ENCODE measurements at places on chromosomes 16 and 17.

- DNase-seq = no peak
Observed at GRCh38 chr16:49928176-49929041, 72.5 kb upstream of the ZNF423 start.

DNA sequence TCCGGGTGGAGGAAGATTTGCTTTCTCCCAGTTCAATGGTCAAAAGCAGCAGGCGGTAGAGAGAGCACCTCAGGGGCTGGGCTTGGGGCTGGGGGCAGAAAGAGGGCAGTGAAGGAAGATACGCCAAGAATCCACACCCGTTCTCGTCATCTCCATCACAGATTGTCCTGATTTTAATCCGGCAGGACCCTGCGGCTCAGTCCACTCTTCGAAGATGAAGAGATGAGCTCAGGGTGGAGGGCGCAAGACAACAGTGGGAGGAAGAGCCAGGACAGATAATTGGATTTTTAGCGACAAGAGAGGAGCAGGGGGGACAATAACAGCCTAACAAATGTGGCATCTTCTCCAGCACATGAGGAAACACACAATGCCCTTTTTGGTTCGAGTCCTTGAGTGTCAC, 165.9 kb downstream of the SDK2 start:
- DNase-seq = no peak

DNA sequence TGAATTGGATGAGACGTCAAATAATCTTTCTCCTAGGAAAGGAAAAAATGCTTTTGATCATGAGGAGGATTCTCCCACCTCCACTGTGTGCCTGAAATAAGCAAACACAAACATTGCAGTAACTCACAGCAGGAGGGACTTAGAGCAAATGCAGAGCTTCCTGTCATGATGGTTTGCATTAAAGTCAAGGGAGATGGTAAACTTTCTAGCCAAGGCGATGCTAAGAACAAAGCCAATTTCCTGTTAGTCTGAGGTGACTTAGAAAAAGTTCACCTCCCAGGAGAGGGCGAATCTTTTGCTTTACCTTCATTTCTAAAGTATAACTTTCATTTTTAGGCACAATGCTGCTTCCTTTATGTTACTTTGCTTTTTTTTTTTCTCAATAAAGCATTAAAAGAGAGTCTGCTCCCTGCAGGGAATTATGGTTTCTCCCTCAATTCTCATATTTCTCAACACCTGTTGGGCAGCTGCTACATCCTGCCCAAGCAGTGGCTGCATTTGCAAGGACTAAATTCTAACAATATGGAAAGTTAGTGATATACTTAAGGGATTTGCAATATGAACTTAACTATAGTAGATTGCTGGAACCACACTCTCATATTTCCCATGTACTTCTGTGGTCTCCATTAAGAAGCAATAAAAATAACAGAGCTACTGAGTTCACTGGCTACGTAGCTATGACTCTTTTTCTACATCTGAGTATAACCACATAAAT, 175.6 kb downstream of the PCTP start:
- DNase-seq = no peak

DNA sequence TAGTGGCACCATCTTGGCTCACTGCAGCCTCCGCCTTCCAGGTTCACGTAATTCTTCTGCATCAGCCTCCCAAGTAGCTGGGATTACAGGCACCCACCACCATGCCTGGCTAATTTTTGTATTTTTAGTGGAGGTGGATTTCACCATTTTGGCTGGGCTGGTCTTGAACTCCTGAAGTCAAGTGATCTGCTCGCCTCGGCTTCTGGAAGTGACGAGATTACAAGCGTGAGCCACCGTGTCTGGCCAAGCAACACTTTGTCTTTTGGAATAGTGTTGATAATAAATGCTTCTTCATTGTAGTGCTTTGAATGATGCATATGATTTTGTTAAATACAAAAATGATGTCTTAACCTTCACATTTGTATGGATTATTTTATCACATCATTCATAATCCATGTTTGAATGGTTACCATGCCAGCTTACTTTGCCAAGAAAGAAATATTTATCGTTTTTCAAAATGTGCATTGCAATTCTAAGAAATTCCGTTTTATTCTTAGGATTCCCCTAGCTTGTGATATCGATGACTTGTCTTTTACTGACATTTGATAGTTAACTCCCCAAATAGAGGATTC, 29.1 kb downstream of the USP10 start:
- DNase-seq = no peak

- DNase-seq = no peak
Observed at GRCh38 chr17:29936724-29937123, 4.7 kb upstream of the EFCAB5 start.

GRCh38 chr17:64091116-64091515, 38.8 kb downstream of the ERN1 start:
- DNase-seq = no peak

- no peak for DNase-seq
Observed at GRCh38 chr16:84794186-84794585, 25.6 kb upstream of the CRISPLD2 start.

GRCh38 chr17:73600103-73600871, 44.0 kb downstream of the SDK2 start:
- no peak for DNase-seq

DNA sequence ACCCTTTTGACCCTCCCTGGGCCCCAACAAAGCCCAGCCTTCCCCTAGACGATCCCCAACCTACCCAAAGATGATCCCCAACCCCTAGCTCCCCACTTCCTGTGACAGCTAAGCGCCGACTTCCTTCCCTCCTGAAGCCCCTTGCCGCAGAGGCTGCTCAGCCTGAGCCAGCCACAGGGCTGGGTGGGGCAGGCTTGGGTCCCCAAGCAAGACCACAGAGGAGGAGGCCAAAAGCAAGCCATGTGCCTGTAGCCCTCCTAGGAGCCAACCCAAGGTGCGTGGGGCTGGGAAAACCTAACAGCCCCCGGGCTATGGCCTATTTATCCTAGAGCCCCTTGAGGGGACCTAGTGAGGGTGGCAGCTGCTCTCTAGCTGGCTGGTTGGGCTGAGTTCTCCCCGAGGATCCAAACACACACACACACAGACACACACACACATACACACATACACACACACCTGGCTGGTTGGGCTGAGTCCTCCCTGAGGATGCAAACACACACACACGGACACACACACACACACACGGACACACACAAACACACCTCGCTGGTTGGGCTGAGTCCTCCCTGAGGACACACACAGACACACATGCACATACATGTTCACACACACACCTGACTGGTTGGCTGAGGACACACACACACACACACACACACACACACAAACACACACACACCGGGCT, 4.8 kb downstream of the ARRB2 start:
- DNase-seq = no peak

GRCh38 chr17:77606146-77606864, 352.2 kb upstream of the TNRC6C start:
- DNase-seq = no peak

- peak; percentile 57 for DNase-seq
Observed at GRCh38 chr17:43832168-43832975, 574 bp downstream of the MPP3 start.

DNA sequence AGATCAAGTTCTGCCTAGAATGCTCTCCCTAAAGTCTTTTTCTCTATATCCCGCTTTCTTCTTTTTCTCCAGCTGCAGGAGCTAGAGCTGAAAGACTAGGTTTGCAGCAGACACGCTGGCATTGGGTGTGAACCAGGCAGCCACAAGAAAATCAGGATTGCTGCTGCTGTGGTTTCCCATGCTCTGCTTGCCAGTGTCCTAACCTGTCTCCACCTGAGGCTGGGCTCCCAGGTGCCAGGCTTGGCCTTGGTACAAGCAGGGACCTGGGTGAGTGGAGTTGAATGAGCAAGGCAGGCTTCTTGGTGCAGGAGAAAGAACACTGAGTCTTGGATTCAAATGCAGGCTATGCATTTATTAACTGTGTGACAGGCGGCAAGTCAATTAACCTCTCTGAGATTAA, 440.3 kb upstream of the MAF start:
- DNase-seq = no peak

GRCh38 chr16:64269756-64270155, 852.1 kb downstream of the CDH11 start:
- DNase-seq = no peak

GRCh38 chr16:89417352-89417751, 73.0 kb downstream of the ANKRD11 start:
- DNase-seq = no peak

DNA sequence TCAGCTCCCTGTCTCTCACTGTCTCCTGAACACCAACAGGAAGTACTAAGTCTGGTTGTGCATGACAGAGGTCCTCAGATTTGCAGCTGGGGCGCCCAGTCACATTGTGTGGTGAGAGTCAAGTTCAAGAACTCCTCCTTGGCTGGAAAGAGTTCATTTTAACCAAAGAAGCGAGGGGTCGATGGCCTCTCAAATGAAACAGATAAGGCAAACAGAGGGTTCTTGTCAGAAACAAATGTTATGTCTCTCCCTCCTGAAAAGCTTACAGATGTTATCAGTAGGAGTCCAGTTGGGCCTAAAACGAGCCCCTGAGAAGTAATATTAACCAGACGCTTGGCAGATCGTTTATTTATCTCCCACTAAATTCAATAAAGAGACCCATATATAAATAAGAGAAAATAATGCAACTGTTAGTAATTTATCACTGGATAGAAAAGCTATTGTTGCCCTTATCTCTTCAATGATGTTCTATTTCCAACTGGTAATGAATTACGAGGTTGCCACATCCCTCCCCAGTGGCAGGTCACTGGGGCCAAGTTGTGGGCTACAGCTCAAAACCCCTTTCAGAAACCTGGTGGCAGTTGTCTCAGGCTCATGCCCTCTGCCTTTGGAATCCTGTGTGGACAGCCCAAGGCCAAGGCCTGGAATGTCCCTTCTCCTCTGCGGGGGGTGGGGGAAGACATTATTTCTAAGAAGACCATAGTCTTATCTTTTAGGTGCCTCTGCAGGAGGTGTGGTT, 307.5 kb upstream of the DYNLRB2 start:
- peak; percentile 28 for DNase-seq

DNA sequence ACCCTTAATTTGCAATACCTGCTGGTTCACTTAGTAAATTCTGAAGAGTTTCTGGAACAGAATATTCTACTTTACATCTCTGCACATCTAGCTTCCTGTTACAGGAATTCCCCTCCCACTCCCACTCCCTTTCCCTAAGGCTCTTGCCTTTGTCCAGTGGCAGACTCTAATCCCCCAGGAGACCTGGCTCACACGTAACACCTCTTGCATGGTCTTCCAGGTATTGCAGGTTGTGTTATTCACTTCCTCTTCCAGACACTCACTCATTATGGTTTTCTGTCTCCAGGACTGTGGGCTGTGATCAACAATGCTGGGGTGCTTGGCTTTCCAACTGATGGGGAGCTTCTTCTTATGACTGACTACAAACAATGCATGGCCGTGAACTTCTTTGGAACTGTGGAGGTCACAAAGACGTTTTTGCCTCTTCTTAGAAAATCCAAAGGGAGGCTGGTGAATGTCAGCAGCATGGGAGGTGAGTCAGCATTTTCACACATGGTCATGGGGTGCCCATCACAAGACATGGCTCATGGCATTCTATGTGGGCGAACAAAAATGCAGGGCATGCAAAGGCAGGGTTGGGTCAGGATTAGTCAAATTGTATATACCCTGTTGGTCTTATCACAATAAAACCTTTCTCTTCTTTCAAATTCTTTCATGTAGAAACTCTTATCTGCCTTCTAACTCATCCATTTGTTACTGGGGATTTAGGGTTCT, 35.8 kb downstream of the HSD17B2 start:
- peak; percentile 87 for DNase-seq

DNA sequence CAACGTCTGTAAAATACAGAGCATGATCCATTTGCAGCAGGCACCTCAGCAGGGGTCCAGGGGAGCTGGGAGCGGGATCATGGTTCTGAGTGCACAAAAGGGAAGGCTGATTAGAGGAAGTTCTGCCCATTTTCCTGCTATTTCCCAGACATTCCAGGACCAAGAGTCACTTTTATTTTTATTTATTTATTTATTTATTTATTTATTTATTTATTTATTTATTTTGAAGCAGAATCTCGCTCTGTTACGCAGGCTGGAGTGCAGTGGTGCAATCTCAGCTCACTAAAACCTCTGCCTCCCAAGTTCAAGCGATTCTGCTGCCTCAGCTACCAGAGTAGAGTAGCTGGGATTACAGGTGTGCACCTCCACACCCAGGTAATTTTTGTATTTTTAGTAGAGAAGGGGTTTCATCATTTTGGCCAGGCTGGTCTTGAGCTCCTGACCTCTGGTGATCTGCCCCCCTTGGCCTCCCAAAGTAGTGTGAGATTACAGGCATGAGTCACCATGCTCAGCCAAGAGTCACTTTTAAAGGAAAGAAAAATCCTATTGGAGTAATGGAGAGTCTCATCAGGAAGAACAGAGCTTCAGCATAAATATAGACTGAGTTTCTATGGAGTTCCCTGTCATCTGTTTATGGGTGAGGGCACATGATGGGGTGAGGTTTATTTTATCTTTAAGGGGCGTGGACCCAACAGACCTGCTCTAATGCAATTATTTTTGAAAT, 355.2 kb downstream of the HAPSTR1 start:
- no peak for DNase-seq

- no peak for DNase-seq
Observed at GRCh38 chr16:2595393-2596205, 57.8 kb downstream of the PDPK1 start.

DNA sequence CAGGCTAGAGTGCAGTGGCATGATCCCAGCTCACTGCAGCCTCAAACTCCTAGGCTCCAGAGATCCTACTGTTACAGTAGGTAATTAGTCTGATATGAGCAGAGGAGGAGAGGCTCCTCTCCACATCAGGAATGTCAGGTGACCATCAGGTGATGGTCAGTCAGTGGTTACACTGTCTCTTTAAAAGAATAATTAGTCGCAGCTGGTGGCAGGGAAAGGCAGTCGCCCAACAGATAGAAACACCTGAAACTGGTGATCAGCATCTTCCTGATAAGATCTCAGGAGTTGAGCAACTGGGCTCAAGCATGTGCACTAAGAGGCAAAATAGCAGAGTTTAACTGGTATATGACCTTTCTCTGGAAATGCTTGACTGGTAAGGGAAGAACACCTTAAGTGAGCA, 21.5 kb upstream of the ABCA5 start:
- DNase-seq = no peak

DNA sequence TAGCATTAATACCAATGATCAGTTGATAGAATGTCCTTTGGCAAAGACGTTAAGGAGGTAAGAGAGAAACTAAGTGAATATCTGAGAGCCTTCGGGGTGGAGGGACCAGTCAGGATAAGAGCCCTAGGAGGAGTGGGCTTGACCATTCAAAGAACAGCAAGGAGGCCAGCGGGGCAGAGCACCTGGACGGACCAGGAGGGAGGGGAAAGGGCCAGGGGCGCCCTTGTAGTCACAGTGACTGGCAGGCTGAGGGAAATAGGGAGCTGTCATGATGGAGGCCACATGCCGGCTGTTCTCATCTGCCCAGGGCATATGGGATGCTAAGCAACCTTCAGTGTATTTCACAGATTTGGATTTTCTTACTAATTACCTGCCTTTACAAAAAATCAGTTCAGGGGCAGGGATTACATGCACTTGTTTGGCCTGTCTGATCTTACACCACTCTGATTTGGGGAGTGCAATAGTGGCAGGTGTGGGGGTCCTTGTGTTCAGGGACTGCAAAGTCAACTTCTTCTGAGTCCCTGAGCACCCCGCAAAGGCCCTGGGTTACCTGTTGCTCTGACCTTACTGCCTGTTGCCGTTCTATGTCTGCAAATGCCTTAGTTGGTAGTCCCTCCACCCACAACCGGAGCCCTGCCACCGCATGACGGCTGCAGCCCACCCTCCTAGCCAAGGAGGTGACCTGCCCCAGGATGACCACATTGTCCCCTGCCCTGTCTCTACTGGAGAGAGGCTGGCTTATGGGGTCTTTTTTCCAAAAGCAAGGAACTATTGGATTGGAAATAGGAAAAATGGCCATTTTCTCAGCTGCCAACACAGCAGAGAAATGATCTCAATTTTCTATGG, 10.0 kb downstream of the TMEM132E start:
- no peak for DNase-seq

GRCh38 chr17:1173432-1174262, 6.1 kb downstream of the ABR start:
- DNase-seq = no peak

All from A172 (cell line).